ENCODE measurements at places on chromosomes 7 and 10.

DNA sequence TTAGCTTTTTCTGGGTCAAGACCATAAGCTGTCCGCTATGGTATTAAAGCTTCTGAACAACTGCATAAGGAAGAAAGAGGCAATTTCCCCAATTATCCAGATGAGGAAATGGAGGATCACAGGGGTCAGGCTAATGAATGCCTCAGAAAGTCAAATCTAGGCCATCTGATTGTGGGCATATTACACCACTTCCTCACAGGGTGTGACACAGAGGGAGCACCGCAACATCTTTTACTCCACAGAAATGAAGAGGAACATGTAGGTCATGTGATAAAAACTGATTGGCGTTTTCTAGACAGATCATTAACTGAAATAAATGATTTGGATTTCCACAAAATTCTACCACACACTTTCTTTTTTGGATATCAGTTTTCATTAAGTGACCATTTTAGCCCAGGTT, 384.4 kb downstream of the PARD3 start:
- DNase-seq = no peak

GRCh38 chr10:11823989-11824346, 812 bp downstream of the PROSER2 start:
- DNase-seq = no peak

- no peak for DNase-seq
Observed at GRCh38 chr10:97217299-97217698, 31.5 kb upstream of the SLIT1 start.

- DNase-seq = no peak
Observed at GRCh38 chr10:88080213-88080612, 216.8 kb downstream of the PTEN start.

- DNase-seq = no peak
Observed at GRCh38 chr10:49518982-49519578, 19.8 kb downstream of the ERCC6 start.

DNA sequence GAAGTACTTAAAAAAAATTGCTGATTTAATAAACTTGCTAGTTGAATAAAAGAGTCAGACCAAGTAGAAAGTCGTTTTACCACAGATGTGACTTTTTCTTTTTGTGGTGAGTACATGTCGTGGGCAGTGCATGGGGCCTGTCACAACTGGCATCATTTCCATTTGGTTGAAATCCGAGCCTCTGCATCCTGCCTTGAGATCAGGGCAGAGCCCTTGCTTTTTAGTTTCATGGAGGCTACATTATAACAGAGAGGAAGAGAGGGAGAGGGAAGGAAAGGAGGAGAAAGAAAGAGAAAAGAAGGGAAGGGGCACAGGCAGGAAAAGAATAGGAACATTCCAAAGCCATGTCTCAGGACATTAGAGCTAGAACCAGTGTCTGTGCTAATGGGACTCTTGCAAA, 20.4 kb upstream of the INSYN2A start:
- DNase-seq = no peak

GRCh38 chr7:142478479-142479220, 220.8 kb upstream of the PRSS58 start:
- no peak for DNase-seq

- DNase-seq = no peak
Observed at GRCh38 chr7:43602256-43602655, 19.3 kb downstream of the STK17A start.

GRCh38 chr7:12350971-12351370, 52.7 kb downstream of the VWDE start:
- DNase-seq = no peak

- no peak for DNase-seq
Observed at GRCh38 chr10:4847561-4848355, 21.8 kb downstream of the AKR1E2 start.

DNA sequence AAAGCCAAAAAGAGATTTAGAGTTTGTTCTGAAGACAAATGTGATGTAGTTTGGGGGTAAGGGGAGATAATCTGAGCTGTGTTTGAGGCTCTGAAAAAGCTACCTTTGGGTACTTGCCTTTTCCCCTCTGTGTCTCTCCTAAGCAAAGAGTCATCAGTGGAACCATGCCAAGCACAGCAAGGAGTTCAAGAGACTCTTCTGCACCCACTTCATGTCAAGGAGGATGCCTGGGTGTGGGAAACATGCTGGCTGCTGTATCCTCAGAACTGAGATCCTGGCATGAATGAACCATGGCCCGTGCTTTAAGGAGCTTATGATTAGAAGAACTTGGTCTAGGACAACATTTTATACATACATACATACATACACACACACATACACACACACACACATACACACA, 142.9 kb downstream of the NOC3L start:
- no peak for DNase-seq

DNA sequence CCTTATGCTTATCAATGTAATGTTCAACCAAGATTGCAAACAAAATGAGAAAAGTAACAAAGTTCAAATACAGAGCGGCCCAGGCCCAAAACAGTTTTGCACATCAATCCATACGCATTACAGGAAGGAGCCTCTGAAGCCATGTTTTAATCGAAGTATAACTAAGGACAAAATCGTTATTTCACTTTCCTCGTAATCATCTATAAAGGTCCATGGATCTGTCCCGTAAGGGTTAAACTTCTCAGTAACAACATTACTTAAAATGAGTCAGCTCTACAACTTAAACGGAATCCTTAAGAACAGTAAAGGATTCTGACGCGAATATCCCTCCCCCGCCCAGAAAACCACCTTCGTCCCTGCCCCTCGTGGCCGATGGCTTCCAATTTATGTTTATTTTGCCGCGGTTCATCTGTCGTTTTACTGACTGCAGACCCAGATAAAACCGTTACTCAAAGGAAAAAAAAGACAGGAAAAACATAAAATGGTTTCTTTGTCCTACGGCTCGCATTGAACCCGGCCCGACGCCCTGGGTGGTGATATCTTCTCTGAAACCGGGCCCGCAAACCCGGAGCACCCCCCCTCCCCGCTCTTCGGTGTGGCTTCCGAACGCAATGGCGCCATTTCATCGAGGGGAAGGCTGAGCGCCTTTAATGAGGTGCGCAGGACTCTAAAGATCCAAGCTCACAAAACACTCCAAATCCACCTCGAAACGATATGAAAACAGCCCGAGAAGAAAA, 1.1 kb downstream of the HNRNPA2B1 start:
- DNase-seq = peak; percentile 54

DNA sequence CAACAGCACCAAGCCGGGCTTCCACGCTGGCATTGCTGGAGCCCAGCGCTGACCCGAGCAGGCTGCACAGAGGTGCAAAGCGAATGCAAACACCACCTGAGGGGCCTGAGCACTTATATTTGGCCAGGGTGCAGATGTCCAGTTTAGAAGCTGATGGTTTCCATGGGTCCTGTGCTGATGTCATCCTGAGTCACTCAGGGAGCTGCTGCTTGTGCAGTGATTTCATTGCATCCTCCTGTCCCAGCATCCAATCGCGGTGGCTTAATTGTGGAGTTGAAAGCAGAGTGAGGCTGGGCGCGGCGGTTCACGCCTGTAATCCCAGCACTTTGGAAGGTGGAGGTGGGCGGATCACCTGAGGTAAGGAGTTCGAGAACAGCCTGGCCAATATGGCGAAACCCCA, 410.2 kb upstream of the KLF6 start:
- no peak for DNase-seq

GRCh38 chr10:109838592-109839244, 84.6 kb downstream of the XPNPEP1 start:
- no peak for DNase-seq

DNA sequence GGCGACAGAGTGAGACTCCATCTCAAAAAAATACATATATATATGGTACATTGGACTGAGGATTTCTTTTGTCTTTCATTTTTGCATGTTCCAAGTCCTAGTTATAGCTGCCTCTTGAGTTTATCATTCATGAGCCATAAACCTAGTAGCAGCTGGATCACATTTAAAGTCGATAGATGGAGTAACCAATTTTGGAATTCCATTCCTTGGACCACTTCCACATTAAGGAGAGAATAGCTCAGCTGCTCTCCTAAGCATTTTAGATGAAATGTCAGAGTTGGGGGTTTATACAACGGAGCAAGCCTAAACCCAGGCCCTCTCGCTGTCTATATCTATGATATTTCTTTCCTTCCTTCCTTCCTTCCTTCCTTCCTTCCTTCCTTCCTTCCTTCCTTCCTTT, 141.2 kb downstream of the LYZL1 start:
- no peak for DNase-seq

DNA sequence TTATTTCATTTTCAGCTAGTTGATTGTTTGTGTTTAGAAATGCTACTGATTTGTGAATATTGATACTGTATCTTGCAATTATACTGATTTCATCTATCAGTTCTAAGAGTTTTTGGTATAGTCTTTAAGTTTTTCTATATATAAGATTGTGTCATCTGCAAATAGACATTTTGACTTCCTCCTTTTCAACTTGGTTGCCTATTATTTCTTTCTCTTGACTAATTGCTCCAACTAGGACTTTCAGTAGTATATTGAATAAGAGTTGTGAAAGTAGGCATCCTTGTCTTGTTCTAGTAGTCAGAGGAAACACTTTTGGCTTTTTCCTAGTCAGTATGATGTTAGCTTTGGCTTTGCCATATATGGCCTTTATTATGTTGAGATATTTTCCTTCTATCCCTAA, 20.4 kb downstream of the PHTF2 start:
- no peak for DNase-seq

- DNase-seq = no peak
Observed at GRCh38 chr7:147245274-147245673, 1128.7 kb downstream of the CNTNAP2 start.

- DNase-seq = no peak
Observed at GRCh38 chr7:115013886-115014285, 92.0 kb downstream of the MDFIC start.

GRCh38 chr10:58322072-58322834, 12.6 kb upstream of the UBE2D1 start:
- DNase-seq = no peak

DNA sequence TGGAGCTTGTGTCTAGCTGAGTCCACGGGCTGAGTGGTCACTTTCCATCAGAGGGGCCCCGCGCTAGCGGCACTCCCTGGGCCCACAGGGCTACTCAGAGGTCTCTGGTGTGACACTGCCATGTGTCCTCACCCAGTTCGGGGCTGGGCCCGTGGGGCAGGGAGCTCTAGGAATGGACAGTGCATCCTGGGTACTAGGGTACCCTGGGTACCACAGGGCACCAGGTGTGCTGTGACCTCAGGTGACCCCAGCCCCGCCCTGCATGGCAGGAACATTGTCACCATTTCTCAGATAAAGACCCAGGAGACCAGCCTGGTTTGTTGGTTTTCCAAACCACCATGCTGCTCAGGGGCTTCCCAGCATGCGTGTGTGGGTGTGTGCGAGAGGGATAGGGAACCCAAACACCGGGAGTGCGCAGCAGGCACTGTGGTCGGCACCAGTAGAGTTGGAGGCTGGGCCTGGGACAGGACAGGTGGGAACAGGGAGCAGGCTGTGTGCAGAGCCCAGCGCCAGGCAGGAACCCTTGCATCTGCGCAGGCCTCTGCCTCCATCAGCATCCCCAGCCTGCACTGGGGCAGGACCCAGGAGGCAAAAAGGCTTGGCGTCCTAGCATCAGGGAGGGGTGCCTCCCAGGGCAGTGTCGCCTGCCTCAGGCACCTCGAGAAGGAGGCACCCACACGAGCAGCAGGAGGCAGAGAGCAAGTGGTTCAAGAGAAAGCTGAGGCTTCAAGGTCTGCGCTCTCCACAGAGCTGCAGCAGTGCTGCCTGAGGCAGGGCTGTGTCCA, 19.4 kb upstream of the CSGALNACT2 start:
- no peak for DNase-seq

DNA sequence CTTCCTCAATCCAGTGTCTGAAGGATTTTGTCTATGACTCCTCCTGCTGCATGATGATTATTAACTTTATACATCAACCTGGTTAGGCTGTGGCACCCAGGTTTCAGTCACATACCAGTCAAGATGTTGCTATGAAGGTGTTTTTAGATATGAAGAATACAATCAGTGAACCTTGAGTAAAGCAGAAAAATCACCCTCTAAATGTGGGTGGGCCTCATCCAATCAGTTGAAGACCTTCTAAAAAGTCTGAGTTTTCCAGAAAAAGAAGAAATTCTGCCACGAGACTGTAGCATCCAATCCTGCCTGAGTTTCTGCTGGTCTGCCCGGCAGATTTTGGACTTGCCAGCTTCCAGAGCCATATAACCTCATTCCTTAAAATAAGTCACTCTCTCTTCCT, 126.1 kb upstream of the FRMD4A start:
- no peak for DNase-seq

DNA sequence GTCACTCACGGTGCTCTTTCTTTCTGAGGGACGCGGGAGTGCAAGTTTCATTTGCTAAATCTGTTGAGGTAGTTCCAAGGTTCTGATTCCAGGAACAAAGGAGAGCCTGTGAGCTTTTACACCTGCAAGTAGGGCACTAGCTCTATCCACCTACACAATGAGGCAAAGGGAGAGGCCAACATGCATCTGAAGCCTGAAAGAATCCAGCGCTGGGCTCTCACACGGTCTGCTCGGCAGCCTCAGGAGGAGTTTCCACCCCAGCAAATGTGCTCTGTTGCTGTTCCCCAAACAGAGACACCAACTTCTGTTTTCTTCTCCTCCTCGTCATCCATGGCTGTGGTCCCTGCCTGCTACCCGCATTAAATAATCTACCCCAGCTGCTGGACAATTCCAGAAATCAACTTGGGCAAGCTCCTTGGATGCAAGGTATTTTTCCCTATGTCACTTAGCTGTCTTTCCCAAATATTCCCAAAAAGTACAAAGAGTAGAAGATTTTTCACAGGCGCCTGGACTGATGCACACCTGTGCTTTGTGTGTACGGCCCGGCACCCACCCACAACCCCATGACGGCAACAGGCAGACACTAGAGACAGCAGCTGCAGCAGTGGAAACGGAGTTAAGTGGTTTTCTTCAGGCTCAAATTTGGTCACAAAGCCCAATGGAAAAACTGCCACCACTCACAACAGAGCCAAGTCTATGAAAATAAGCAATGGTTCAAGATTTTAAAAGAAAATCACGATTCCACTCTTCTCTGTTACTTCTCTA, 176.8 kb downstream of the ZMYND11 start:
- DNase-seq = no peak

DNA sequence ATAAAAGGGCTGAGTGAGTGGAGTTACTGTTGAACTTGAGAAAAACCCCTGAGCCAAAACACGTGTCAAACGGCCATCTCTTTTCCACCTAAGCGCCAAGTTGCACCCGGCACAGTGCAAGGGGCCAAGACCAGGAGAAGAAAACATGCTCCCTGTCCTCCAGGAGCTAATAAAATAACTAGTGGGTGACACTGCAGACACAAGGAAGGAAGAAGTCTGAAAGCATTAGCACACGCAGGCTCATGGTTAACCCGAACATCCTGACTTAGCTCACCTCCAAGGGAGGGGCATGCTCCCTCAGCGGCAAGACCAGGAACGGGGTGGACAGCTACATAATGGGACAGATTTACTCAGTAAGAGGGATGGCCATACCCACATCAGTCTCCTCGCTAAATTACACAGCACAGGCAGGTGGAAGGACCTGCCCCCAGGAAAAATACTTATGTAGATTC, 65.0 kb downstream of the PIP4K2A start:
- DNase-seq = no peak

Data from stimulated activated CD4-positive, alpha-beta T cell treated with anti-CD3 and anti-CD28 coated beads, Interleukin-2, amount 100 ng/mL, for 4 hours (primary cell).